ENCODE measurements at places on chromosomes 7 and 10.

DNA sequence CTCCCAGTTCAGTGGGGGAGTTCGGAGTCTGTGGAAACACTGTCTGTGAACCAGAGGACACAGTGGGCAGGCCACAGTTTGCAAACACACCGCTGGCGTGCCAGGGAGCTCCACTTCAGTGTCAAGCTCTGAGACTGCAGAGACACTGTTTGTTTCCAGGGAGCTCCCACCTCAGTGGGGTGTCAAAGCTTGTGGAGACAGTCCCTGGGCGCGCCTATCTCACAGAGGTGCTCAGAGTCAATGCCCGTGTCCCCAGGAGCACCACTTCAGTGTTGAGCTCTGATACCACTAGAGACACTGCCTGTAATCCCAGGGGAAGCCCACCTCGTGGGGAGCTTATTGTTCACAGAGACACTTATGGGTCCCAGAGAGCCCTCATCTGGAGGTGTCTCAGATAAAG lies 4.3 kb downstream of the MYO1G start:
- no peak for DNase-seq

GRCh38 chr10:30026578-30026977 lies 32.8 kb downstream of the JCAD start:
- no peak for DNase-seq

DNA sequence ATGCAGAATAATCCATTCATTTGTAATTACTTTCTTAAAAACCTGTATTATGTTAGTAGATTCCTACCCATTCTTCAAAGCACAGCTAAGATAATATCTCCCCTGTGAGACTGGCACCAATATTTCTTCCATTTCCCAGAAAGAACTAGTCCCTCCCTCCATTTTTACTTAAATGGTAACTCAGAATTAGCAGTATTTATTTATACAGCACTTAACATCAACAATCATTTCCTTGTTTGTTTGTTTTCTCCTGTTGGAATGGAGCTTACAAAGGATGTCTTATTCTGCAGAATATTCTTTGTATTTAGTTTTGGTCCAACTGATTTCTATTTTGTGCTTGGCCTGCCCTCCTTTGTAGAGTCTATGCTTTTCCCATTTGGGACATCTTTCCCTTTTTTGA lies 32.1 kb upstream of the PTPN12 start:
- DNase-seq: no peak

- DNase-seq: no peak
These were observed 6.2 kb downstream of the GSAP start for GRCh38 chr7:77409739-77410547.

DNA sequence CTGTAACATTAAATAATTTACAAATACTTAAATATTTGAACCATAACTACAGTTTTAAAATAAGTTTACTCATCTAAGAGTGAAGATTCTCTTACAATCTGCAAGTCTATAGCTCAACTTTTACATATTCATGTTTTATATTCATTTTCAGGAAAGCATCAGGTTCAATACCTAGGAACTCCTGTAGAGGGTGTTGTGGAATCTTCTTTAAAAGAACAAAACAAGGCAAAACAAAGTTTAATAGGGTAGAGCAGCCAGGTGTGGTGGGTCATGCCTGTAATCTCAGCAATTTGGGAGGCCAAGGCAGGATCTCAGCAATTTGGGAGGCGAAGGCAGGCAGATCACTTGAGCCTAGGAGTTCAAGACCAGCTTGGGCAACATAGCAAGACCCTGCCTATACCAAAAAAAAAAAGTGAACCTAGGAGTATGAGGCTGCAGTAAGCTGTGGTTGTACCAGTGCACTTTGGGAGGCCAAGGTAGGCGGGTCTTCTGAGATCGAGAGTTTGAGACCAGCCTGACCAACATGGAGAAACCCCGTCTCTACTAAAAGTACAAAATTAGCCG lies 45.1 kb downstream of the ST8SIA6 start:
- no peak for DNase-seq

- no peak for DNase-seq
These were observed 36.8 kb downstream of the CTBP2 start for GRCh38 chr10:125123476-125124114.
